Inflammatory macrophage treated with lipopolysaccharide for 4 hours (primary cell): ENCODE measurements at places on chromosomes 2 and 18.

DNA sequence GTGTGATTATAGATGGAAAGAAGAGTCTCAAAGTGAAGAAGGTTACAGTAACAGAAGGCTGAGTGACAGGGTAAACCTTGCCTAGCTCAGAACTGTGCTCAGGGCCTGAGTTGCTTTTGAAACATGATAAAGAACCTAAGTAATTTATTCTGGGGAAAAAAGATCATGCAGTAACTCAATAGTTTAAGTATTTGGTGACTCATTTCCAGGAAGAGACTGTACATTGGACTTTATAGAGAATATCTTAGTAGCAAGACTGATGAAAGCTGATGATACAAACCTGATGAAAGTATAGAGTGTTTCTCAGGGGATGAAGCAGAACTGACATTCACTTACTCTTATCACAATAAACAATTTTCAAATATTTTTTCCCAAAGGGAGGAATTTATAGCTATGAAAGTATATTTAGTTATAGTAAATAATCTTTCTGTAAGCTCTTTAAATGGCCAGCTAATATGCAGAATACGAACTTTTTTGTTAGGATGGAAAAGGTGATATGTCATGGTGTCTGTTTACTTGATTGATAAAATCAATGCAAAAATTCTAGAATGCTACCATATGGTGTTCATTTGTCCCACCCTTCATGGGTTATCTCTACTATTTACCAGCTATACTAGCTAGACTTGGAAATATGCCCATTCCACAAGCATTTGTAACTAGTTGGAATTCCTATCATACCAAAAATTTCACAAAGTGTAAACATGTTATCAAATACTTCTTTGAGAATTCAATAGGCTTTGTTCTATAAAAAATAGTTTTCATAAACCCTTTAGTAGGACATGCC is 1265.5 kb upstream of the ACVR2A start:
- DNase-seq, result no peak

GRCh38 chr18:14937271-14937670 is 189.3 kb downstream of the ANKRD30B start:
- DNase-seq, result no peak

DNA sequence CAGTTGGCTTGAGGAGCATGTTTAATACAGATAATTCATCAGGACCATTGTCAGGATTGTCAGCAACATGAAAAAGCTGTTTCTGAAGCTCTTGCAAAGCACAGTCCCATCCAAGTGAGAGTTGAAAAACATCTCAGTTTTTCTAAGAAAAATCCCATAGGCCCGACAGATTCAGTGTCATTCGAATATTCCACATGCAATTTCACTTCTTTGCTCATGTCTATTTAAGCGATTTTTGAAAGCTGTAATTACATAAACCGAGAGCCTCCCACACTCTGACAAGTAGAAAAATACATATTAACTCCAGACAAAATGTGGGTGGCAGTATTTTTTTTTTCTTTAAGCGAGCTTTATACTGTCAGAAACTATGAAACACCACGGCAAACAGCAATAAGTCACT is 134.7 kb upstream of the GALNT5 start:
- no peak for DNase-seq

GRCh38 chr2:218083352-218083676 is 14.3 kb downstream of the RUFY4 start:
- DNase-seq, result no peak

- peak; percentile 94 for DNase-seq
Measured at GRCh38 chr2:195535911-195536522, 121.0 kb upstream of the SLC39A10 start.

GRCh38 chr2:105746177-105747080 is 1.7 kb downstream of the NCK2 start:
- DNase-seq, result no peak

DNA sequence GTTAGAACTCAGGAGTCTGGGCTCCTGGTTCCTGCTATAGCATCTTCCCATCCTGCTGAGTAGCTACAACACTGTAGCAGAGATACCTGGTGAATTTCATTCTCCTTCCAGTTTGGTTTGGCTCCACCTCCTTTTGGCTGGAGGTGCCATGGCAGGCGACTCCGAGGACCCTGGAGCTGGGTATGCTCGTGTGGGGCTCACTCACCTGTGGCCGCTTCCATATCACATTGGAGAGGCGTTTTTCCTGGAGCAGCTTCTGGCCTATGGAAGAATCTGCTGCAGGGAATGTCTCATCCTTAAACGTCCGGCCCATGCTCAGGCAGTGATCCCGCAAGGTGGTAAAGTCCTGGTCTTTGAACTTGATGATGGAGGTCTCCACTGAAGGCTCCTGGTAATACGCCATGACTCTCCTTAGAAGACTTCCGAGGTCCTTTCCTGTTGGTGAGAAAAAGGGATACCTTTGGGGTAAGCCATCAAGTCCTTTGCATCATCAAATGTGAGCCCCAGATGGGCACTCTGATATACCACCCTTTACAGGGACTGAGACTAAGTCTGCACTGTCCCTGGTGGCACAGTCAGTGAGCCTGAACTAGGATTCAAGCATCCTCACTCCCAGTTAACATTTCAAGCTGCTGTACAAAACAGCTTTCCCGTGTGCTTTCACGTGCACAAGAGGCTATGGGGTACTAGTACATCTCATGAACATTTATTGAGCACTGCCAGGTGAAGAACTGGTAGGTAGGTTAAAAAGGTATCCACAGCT is 20.1 kb downstream of the CAPN13 start:
- no peak for DNase-seq

GRCh38 chr2:146004462-146004861 is 1484.5 kb upstream of the ZEB2 start:
- DNase-seq, result no peak
